ENCODE measurements at places on chromosomes 2 and 18.
A peak's percentile ranks its signal among the peaks of the same experiment; 100 is the strongest.

DNA sequence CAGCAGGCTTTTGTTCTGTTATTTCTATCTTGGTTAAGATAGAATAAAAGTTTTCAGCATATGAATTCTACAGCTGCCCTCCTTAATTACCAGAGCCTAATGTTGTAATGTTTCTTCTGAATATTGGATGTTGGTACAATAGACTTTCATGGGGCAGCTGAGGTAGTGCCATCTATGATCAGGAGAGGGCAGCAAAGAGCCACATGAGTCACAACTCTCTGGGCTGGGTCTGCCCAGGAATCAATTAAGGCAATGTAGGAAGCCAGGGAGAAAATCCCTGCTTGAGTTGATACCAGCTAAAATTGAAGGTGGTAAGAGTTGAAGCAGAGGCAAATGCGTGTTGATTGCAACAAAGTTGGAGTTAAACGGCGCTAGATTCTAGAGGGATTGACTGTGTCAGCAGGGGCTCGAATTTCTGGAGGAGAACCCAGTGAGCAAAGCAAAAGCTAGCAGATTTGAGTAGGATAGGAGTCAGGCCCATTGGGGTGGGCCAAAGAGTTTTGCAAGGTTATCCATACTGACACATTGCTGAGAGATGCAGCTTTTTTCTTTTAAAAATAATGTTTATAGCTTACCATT, 10.6 kb upstream of the MC5R start:
- peak; percentile 11 for DNase-seq

GRCh38 chr2:37676274-37676673, 4.8 kb upstream of the CDC42EP3 start:
- no peak for DNase-seq

- DNase-seq: no peak
Observed at GRCh38 chr18:34796035-34796657, 86.0 kb downstream of the DTNA start.

- no peak for DNase-seq
Observed at GRCh38 chr2:237720957-237721356, 77.6 kb upstream of the RBM44 start.

DNA sequence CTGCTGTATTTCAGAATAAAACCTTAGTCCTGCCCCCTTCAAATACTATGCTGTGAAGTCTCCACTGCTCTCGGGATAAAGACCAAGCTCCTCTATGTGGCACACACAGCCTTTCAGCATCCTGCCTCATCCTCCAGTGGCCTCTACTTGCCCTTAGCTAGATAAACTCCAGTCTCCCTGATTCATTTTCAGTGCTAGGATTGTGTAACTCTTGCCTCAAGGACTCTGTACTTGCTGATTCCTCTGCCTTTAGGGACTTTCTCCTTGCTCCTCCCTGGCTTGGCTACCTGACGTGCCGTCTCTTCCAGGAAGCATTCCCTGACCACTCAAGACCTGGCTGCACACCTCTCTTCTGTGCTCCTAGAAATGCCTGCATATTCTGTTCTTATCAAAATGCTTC, 416.7 kb downstream of the MTX2 start:
- no peak for DNase-seq

- DNase-seq: no peak
Observed at GRCh38 chr2:169185711-169186110, 116.3 kb downstream of the DHRS9 start.

DNA sequence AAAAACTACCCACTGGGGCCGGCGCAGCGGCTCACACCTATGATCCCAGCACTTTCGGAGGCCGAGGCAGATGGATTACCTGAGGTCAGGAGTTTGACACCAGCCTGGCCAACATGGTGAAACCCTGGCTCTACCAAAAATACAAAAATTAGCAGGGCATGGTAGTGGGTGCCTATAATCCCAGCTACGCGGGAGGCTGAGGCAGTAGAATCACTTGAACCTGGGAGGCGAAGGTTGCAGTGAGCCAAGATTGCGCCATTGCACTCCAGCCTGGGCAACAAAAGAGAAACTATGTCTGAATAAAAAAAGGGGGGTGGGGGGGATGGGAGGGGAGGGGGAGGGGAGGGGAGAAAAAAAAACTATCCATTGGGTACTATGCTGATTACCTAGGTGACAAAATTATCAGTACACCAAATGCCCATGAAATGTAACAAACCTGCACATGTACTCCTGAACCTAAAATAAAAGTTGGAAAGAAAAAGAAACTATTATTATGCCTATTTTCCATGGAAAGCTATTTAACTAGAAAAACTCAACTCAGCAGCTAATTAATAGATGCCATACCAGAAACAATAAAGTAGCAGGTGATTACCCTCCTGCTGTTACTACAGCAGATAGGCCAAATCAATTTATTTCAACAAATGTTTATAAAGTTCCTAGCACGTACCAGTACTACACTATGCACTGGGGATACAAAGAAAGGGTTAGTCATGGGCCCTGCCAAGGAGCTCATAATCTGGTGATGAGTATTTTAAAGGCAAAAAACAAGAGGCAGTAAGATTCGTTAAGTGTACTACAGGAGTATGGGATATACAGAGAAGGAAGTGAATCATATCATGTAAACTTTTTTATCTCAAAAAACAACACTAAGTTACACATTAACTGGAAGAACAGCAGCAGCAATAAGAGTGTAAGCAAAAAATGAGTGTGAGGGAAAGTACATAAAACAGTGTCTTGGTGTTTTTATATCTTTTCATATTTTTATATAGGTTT, 112.8 kb upstream of the SLC39A10 start:
- no peak for DNase-seq

DNA sequence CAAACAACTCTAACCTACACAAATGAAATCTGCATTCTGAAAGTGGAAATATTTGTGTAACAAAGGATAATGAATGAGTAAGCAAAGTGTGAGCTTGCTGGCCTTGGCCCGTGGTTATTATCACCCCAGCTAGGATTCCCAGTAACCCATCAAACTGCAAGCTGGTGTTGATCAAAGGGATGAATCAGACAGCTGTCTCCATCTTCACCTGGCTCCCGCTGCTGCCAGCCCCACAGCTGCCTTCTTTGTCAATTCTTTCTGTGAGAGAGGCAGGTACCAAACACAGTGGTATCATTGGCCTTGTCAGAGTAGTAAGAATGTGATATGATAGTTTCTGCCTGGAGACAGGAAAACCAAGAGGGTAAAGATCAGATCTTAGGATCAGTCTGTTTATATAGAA, 25.2 kb upstream of the RGPD4 start:
- DNase-seq: no peak

DNA sequence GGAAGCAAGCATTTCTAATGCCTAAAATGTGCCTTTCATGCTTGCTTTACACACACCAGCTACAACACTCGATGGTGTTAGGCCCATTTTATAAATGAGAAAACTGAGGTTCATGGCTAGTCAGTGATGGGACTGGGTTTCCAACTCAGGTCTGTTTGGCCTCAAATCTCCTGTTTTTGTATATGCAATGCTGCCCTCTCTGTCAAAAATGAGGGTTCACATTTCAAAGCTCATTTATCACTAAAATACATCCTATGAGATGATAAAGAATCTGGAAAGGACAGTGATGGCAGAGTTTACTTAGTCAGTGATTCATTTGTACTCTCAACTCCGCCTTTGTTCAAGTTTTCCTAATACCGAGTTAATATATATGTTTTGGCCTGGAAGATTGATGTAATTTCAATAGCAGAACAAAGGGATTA, 92.3 kb downstream of the KCTD1 start:
- DNase-seq: no peak
